Activated gamma-delta T cell treated with anti-CD3 and anti-CD28 coated beads, Interleukin-2, amount 50 U/mL, for 16 hours (primary cell): ENCODE measurements at places on chromosomes 6 and 20.

DNA sequence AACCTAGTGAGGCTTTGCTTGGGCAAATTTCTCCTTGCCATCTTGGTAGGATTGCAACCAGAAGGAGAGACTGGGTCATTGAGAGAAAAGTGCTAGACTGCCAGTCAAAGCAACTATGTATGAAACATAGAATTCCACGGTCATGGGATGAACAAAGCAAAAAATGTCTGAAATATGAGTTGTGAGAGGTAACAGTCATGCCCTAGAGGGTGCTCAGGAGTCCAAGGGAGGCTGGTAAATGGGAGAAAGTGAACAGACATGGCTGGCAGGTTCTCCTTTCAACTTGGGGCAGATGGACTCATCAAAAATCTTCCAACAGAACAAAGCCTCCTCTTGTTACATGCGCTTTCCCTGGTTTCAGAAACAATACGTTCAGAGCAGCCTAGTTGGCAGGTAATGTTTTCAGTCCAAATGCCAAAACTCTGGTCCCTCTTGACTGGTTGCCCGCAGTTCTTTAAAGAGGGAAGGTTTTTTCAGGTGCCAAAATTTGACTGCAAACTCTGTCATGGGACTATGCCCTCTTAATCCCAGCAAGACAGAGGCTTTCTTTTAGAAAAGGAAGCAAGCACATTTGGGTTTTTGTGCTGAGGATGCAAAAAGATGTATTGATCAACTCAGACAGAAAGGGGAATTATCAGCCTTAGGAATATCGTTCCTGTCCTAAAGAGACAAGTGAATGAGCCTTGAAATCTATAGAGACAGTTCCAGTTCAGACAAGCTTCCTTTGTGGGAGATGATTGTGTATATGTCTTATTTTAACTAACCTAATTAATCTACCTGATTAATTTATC, 68.5 kb upstream of the SASH1 start:
- no peak for DNase-seq

GRCh38 chr6:12977806-12978205, 261.2 kb downstream of the PHACTR1 start:
- DNase-seq: no peak

GRCh38 chr6:132499757-132500156, 13.2 kb downstream of the STX7 start:
- no peak for DNase-seq

DNA sequence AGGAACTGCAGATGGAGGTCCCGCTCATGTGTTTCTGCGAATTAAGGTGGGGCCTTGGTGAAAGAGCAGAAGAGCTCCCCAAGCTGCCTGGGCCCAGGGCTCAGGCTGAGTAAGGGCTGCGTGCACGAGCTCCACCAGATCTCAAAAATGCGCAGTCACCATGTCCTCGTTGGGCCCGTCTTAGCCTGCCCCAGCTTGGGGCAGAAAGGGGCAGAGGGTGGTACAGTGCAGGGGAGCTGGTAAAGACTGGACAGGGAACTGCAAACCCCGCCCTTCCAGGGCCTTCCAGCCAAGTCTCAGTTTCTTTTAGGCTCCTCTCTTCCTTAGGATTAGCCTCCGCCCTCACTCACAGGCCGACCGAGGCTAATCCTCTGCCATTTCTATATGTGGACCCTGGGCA, 101.6 kb downstream of the FOXF2 start:
- DNase-seq: no peak

GRCh38 chr6:86192123-86192522, 549.4 kb upstream of the SYNCRIP start:
- no peak for DNase-seq

DNA sequence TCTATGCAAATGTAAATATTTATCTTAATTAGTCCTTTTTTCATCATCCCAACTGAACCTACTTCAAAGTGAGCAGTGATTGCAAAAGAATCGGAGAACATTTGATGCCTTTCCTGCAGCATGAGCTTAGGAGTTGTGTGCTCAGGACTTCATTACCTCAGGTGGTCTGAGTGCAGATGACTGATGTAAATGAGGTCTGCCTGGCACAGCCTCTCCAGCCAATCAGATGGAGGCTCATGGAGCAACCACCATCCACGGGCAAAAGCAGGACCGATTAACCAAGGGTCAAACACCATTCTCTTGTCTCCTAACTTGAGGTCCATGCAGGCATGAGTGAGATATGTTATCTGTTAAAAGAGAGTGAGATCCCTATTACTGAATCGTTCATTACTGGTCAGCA, 165.7 kb upstream of the CARMIL1 start:
- no peak for DNase-seq

- no peak for DNase-seq
These were observed 169.3 kb downstream of the TTLL2 start for GRCh38 chr6:167493976-167494697.
